Right atrium auricular region (tissue), 2 donors: ENCODE measurements at places on chromosomes 4 and X. TPM values are rescaled to one million over a fixed set of nuclear protein-coding genes. Genes with fewer than 3 reads are reported as not detected.

The RAI2 gene
- 13.9 TPM for total RNA-seq

The PNMA6A gene
- total RNA-seq: 2.9 TPM

The SHOX gene
- total RNA-seq: not detected

The TMEM31 gene
- not detected for total RNA-seq

The DNAAF6 gene
- total RNA-seq: not detected

The COL4A6 gene
- total RNA-seq: 17.7 TPM

The GATA1 gene
- not detected for total RNA-seq

The WDFY3 gene
- total RNA-seq: 27.6 TPM

The JCHAIN gene
- 2.7 TPM for total RNA-seq

The FAM241A gene
- total RNA-seq: 6.7 TPM

The CXCL11 gene
- not detected for total RNA-seq

DNA sequence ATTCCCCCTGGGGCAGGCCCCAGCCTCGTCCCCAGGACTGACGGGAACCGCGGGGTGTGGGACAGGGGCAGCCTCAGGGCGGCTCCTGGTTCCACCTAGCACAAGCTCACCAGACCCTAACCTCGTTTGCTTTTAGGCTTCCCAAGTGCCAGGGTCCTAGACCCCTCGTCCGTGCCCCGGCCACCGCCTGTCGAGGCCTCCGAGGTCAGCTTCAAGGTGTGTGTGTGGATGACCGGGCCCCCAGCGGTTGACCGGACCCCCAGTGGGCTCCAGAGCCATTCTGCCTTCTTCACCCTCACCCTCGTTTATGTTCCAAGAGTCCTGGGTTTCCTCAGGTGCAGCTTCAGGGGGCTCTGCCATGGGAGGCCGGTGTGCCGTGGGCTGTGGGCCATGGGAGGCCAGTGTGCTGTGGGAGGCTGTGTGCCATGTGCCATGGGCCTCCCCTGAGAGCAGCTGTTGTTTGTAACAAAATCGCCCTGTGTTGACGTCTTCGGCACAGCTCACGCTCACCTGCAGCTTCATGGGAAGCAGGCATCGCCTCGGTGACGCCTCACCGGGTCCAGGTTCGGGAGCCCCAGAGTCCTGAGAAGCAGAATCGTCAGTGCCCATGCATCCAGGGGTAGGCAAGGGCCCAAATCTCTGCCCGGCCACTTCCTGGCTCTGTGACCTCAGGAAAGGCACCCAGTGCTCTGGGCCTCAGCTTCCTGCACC is 43.0 kb upstream of the HMX1 start:
- no peaks in the 10 kb centered on the region for H3K4me1 ChIP-seq
- no peaks in the 10 kb centered on the region for H3K27me3 ChIP-seq
- DNase-seq: peak; percentile 44
- H3K27ac ChIP-seq: no peak overlapping the region
- H3K4me3 ChIP-seq: no peak overlapping the region

DNA sequence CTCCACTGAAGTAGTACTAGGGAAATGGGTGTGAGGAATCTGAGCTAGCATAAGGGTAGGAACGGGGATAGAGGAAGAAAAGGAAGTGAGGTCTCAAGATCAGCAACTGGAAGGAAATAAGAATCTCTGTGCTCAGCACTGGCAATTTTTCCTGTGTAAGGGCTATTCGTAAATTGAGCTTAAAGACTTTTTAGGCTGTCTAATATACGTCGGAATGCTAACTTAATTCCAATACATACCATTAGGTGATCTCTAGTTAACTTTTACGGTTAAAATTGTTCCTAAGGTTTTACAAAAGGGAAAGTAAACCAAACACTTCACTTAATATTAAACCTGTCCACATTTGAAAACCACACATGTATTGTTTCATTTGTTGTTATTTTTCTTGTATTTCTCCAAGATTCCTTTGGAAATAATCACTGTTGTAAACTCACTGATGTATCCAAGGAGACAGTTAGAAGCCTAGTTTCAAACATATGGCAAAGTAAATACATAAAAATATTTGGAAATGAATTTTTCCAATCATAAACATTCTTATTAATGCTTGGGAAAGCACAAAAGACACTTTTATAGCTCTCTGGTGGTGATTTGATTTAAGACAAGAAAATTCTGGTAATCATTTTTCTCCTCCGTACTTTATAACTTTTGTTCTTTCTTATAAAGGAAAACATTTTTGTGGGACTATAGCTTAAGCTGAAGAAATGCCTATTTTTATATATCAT is 28.1 kb upstream of the HPGDS start:
- H3K4me3 ChIP-seq: no peak overlapping the region
- DNase-seq: no peak
- H3K4me1 ChIP-seq: no peaks in the 10 kb centered on the region
- H3K27me3 ChIP-seq: no peaks in the 10 kb centered on the region
- no peaks in the 10 kb centered on the region for H3K36me3 ChIP-seq

DNA sequence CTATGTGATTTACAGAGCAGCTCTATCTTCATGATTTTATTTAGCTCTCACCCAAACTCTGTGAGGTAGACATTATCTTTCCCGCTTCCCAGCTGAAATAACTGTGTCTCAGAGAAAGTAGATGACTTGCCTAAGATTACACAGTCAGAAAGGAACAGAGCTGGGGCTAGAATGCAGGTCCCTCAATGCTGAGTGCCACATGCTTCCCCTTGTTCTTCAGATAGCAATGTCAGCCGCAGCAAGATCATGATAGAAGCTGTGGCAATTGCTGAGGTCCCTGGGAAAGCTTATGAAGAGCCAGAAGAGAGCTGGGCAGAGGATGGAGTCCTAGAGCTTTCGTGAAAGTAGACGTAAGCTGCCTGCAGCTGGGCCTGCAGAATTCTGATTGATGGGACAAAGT is 11.1 kb upstream of the GABRE start:
- DNase-seq: no peak
- no peaks in the 10 kb centered on the region for H3K36me3 ChIP-seq
- no peak overlapping the region for H3K4me3 ChIP-seq
- no peak overlapping the region for H3K27ac ChIP-seq
- H3K27me3 ChIP-seq: no peaks in the 10 kb centered on the region

DNA sequence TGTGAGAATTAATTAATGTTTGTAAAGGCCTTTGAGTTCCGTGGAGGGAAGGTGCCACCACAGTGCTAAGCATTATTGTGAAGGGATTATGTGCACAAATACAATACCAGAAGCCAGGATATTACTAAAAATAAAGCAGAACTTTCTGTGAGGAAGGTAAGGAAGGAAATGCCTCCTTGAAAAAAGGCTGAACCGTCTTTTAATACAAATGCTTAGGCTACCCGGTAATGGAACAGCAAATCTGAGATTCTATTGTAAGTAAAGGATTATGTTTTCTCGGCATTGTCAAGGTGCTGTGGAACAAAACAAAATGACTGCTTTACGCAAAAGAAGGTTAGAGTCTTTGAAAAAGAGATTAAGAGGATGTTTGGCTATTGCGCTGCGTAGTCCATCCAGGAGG is 57.9 kb upstream of the SPRY1 start:
- no peaks in the 10 kb centered on the region for H3K36me3 ChIP-seq
- DNase-seq: no peak
- H3K4me3 ChIP-seq: no peak overlapping the region

DNA sequence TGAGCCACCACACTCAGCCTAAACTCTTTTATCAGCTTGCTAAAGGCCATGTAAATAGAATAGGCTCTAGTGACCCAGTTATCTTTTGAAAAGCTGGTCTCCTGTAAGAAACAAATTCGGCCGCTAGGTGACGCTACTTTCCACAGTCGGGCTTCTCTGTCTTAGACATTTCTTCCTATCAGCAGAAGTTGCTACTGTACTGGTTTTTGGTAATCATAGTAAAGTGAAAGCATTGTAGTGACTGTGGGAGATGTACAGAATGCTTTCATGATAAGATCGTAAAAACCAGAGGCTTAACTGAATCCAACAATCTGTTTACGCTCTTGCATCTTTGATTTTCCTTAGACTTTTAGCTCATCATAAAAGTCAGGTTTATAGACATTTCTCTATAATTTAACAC is 82.6 kb downstream of the GK start:
- no peak overlapping the region for H3K27ac ChIP-seq
- H3K36me3 ChIP-seq: no peaks in the 10 kb centered on the region
- no peak overlapping the region for H3K4me3 ChIP-seq
- H3K4me1 ChIP-seq: no peaks in the 10 kb centered on the region

GRCh38 chr4:181194096-181194495 is 1049.1 kb upstream of the TENM3 start:
- H3K36me3 ChIP-seq: no peaks in the 10 kb centered on the region
- no peak overlapping the region for H3K4me3 ChIP-seq
- no peaks in the 10 kb centered on the region for H3K27me3 ChIP-seq
- H3K27ac ChIP-seq: no peak overlapping the region
- no peak for DNase-seq

GRCh38 chr4:75345423-75345822 is 168.8 kb downstream of the RCHY1 start:
- no peak overlapping the region for H3K4me3 ChIP-seq
- H3K27me3 ChIP-seq: no peaks in the 10 kb centered on the region
- H3K36me3 ChIP-seq: no peaks in the 10 kb centered on the region
- H3K27ac ChIP-seq: no peak overlapping the region
- no peak for DNase-seq
- H3K4me1 ChIP-seq: no peaks in the 10 kb centered on the region

DNA sequence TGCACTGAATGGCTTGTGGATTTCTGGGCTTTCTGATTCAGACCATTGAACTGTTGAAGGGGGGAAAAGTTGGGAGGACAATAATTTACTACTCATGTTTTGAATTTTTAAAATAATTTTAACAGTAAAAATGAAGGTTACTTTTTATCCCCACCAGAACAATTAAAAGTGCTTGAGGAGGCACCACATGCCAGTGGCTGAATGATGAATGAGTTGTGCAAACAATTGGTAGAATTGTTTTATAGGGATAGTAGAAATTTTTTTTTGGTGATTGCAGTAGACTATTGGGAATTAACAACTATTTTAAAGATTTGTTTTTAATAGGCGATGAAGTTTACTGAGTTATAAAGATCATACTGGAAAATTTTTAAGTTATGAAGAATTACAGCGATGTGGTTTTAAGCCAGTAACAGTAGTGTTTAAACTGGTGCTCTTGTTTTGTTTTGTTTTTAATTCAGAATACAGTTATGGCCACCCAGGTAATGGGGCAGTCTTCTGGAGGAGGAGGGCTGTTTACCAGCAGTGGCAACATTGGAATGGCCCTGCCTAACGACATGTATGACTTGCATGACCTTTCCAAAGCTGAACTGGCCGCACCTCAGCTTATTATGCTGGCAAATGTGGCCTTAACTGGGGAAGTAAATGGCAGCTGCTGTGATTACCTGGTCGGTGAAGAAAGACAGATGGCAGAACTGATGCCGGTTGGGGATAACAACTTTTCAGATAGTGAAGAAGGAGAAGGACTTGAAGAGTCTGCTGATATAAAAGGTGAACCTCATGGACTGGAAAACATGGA is 2.7 kb downstream of the REST start:
- H3K4me1 ChIP-seq: peaks cover 35% of the 10 kb centered on the region
- H3K36me3 ChIP-seq: no peaks in the 10 kb centered on the region
- DNase-seq: no peak
- H3K4me3 ChIP-seq: no peak overlapping the region
- H3K27me3 ChIP-seq: no peaks in the 10 kb centered on the region
- H3K27ac ChIP-seq: no peak overlapping the region

DNA sequence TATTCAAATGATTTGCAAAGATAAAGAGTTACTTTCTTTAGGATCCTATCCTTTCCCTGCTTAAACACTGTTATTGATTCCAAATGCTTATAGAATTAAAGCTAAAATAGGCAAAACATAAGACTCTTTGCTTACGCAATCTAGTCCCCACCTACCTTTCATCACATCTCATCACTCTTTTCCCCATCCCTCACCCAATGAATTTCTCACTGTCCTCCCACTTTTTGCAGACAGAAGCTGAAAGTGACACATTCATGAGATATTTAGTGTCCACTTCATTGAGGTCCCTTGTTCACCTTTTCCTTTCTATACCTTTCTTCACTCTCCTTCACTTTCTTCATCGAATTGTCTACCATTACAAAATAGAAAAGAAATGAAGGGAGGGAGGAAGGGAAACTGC is 424 bp downstream of the SATL1 start:
- H3K4me3 ChIP-seq: peak overlapping the region; percentile 48
- peak overlapping the region; percentile 68 for H3K27ac ChIP-seq
- H3K27me3 ChIP-seq: no peaks in the 10 kb centered on the region
- no peaks in the 10 kb centered on the region for H3K36me3 ChIP-seq
- H3K4me1 ChIP-seq: no peaks in the 10 kb centered on the region

GRCh38 chrX:83469551-83469950 is 38.5 kb upstream of the POU3F4 start:
- no peak overlapping the region for H3K4me3 ChIP-seq
- H3K36me3 ChIP-seq: no peaks in the 10 kb centered on the region
- no peak overlapping the region for H3K27ac ChIP-seq
- no peak for DNase-seq
- H3K4me1 ChIP-seq: no peaks in the 10 kb centered on the region

DNA sequence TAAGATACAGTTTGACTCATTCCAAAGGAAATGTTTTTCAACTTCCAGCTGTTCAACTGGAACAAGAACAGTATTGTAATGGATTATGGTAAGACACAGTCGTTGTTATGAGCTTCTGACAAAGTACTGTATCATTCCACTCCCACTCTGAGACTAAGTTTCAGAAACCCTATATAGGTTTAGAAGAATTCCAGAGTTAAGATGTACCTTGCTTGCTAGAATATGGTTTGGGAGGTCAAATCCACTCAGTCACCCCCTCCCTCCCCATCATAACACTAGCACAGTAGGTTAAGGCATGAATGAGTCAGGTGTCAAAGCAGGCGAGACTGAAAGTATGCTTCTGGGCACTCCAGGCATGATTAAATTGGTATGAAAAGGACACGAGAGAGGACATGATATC is 339.7 kb downstream of the DMD start:
- no peak overlapping the region for H3K4me3 ChIP-seq
- no peaks in the 10 kb centered on the region for H3K27me3 ChIP-seq
- H3K4me1 ChIP-seq: no peaks in the 10 kb centered on the region
- no peaks in the 10 kb centered on the region for H3K36me3 ChIP-seq

GRCh38 chr4:8144359-8144758 is 14.3 kb downstream of the ABLIM2 start:
- no peak for DNase-seq
- no peaks in the 10 kb centered on the region for H3K36me3 ChIP-seq
- no peaks in the 10 kb centered on the region for H3K4me1 ChIP-seq
- H3K27ac ChIP-seq: peak overlapping the region; percentile 78

- no peaks in the 10 kb centered on the region for H3K27me3 ChIP-seq
- peaks cover 6% of the 10 kb centered on the region for H3K36me3 ChIP-seq
- no peak within 1 kb of the TSS for H3K27ac ChIP-seq
- H3K4me1 ChIP-seq: peaks cover 16% of the 10 kb centered on the region
- H3K4me3 ChIP-seq: no peak within 1 kb of the TSS
Observed at GRCh38 chrX:71618303-71618721, at the start of gene CXCR3. Gene CXCR3, minus strand, starts transcription at chrX:71618511. Its CDS starts 62 bp downstream, at chrX:71618449.

- H3K4me1 ChIP-seq: no peaks in the 10 kb centered on the region
- H3K27me3 ChIP-seq: no peaks in the 10 kb centered on the region
- no peaks in the 10 kb centered on the region for H3K36me3 ChIP-seq
- H3K4me3 ChIP-seq: peak overlapping the region; percentile 43
Observed at GRCh38 chrX:71181558-71181909, 36.9 kb downstream of the NLGN3 start.

GRCh38 chr4:158304694-158305093 is 94.4 kb downstream of the TMEM144 start:
- no peaks in the 10 kb centered on the region for H3K27me3 ChIP-seq
- H3K4me3 ChIP-seq: no peak overlapping the region
- DNase-seq: no peak
- H3K36me3 ChIP-seq: no peaks in the 10 kb centered on the region
- no peak overlapping the region for H3K27ac ChIP-seq
- no peaks in the 10 kb centered on the region for H3K4me1 ChIP-seq

GRCh38 chrX:84830836-84831235 is 172.8 kb upstream of the APOOL start:
- H3K27me3 ChIP-seq: no peaks in the 10 kb centered on the region
- DNase-seq: no peak
- H3K4me3 ChIP-seq: no peak overlapping the region
- no peak overlapping the region for H3K27ac ChIP-seq
- H3K4me1 ChIP-seq: no peaks in the 10 kb centered on the region
